ENCODE measurements at places on chromosomes 4 and X.
A peak's percentile ranks its signal among the peaks of the same experiment; 100 is the strongest.

GRCh38 chrX:118178450-118178849 is 61.8 kb upstream of the KLHL13 start:
- DNase-seq: no peak

GRCh38 chr4:38226170-38226569 is 266.0 kb downstream of the PTTG2 start:
- no peak for DNase-seq

- no peak for DNase-seq
Measured at GRCh38 chr4:167544391-167544790, 310.1 kb upstream of the SPOCK3 start.

- DNase-seq: no peak
Measured at GRCh38 chrX:30533266-30533665, 44.3 kb downstream of the TASL start.

DNA sequence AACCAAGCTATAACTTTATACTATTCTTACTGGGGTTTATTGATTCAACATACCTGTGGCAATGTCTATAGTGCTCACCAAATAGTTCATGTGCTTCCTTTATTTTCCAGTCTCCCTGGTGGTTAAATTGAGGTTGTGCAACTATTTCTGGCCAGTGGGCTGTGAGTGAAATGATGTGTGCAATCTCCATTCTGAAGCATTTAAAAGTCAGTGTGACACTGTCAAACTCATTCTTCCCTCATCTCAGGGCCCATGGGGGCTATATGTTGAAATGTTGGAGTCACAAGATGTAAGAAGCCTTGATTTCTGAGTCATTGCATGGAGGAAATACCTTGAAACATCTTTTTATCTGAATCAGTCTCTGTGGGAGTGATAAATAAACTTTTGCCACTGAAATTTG is 414.3 kb upstream of the RPS6KA3 start:
- no peak for DNase-seq

DNA sequence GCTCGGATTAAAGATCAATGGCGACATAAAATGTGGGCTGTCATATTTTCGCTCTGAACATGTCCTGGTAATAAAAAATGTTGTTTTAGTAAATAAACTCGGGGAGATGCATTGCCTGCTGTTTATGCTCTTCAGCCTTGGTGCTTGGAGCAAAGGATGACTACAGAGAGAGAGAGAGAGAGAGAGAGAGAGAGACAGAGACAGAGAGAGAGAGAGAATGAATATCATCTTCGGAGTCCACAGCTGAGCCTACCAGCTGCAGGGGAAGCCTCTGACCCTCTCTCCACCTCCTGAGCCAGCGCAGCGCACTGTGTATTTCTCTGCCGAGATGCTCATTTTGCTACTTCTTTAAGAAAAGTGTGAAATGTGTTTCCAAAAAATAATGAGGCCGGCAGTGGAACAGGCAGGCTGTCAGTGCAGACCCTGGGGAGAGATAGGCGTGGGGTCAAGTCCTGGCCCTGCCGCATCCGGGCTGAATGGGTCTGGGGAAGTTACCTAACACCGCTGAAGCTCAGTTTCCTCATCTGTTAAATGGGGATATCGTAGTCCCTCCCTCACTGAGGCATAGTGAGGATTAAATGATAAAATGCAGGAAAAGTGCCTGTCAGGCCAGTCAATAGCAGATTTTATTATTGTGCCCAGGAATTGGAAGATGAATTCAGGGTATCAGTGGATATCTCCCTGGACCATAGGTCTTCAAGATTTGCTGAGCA is 58.5 kb upstream of the LGI2 start:
- DNase-seq: no peak

DNA sequence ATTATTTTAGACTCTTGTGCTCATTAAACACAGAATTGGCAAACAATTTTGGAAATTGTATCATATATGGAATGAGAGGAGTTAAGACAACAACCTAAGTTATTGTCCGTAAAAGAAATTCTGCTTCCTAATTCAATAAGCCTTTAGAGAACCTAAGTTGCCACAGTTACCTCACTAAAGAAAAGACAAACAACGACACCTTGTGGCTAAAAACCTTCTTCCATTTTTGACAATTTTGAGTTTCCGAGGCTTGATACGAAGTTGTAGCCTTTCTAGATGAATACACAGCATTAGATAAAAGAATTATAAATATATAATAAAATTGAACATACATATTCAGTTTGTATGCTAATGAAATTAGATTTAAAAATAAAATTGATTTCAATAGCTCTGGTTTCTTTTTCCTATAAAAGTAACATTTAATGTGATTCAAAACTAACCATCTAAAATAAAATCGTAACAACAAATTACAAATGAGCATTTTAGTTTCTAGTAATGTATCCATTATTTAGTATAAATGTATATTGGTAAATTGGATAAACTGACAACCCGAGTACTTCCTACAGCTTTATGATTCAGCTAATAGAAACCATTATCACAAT is 275.1 kb downstream of the GPM6A start:
- DNase-seq: no peak

- no peak for DNase-seq
Measured at GRCh38 chr4:2697995-2698414, 58.1 kb downstream of the TNIP2 start.

DNA sequence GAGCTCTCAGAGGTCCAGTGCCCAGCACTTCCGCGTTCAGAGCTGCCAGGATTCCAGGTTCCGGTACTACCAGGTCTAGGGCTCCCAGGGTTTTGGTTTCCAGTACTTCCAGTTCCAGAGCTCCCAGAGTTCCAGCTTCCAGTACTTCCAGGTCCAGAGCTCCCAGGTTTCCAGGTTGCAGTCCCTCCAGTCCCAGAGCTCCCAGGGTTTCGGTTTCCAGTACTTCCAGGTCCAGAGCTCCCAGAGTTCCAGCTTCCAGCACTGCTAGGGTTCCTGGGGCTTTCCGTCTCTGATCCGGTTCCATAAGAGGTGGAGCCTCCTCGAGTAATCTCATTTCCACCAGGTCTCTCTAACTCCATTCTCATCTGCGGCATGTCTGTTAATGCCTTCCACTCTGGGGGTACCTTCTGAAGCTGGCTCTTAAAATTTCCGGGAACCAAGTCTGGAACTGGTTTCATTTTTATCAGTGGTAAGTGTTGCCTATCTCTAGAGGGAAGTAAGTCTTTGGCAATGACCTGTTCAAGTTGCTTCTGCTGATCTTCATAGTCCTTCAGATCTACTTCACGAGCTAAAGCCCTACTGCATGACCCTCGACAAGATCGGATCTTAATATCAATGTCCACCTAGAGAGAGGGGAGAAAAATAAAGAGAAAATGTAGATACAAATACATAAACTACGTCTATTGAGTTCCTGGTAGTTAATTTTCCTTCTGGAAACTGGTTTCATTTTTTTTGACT is 4.1 kb downstream of the FGA start:
- DNase-seq: no peak

GRCh38 chr4:98873059-98873458 is 55.9 kb downstream of the EIF4E start:
- DNase-seq: no peak

- DNase-seq: no peak
Measured at GRCh38 chrX:153750127-153750774, 13.8 kb upstream of the PLXNB3 start.

- no peak for DNase-seq
Measured at GRCh38 chr4:189124149-189124758, 816.4 kb upstream of the FRG1 start.

DNA sequence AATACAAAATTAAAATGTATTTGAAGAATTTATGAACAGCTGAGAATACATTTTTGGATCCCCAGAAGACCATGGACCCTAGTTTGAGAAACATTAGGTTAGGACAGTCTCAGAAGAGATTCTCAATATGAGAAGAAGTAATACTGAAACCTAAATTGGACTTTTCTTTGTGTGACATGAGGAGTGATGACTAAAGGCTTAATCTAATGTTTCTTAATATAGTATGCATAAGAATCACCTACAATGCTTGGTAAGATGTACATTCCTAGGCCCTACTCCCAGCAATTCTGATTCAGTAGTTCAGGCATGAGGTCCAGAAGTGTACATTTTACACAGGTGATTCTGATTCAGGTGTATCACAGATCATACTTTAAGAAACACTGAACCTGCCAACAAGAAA is 31.6 kb upstream of the HUWE1 start:
- no peak for DNase-seq

DNA sequence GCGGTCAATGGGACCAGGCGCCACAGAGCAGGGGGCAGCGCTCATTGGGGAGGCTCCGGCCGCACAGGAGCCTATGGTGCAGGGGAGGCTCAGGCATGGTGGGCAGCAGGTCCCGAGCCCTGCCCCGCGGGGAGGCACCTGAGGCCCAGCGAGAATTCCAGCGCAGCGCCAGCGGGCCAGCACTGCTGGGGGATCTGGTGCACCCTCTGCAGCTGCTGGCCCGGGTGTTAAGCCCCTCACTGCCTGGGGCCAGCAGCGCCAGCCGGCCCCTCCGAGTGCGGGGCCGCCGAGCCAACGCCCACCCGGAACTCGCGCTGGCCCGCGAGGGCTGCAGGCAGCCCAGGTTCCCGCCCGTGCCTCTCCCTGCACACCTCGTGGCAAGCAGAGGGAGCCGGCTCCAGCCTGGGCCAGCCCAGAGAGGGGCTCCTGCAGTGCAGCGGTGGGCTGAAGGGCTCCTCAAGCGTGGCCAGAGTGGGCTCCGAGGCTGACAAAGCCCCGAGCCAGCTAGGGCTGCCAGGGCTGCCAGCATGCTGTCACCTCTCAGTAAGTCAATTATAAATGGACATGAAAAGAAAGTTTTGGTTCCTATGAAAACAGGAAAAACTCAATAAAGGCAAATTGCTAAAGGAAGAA is 14.5 kb downstream of the FAM184B start:
- DNase-seq: no peak

- no peak for DNase-seq
Measured at GRCh38 chr4:32855622-32856021, 2135.5 kb downstream of the PCDH7 start.

- no peak for DNase-seq
Measured at GRCh38 chr4:38069271-38069760, 109.1 kb downstream of the PTTG2 start.

DNA sequence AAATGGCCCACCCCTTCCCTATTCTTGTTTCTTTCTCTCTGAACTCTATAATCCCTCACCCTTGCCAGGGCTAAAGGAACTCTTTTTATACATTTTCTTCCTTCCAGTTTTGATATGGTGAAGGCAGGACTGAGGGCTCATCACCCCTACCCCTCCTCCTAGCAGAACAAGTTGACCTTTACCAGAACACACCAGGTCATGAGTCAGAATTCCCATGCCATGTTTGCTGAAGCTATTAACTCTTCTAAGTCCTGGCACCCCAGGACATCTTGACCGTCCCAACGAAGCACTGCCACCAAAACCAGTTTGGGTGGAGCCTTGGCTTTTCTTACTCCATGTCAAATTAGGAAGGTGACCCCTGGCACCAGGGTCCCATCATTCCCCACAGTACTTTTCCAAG is 57.5 kb upstream of the DYNLT3 start:
- no peak for DNase-seq

DNA sequence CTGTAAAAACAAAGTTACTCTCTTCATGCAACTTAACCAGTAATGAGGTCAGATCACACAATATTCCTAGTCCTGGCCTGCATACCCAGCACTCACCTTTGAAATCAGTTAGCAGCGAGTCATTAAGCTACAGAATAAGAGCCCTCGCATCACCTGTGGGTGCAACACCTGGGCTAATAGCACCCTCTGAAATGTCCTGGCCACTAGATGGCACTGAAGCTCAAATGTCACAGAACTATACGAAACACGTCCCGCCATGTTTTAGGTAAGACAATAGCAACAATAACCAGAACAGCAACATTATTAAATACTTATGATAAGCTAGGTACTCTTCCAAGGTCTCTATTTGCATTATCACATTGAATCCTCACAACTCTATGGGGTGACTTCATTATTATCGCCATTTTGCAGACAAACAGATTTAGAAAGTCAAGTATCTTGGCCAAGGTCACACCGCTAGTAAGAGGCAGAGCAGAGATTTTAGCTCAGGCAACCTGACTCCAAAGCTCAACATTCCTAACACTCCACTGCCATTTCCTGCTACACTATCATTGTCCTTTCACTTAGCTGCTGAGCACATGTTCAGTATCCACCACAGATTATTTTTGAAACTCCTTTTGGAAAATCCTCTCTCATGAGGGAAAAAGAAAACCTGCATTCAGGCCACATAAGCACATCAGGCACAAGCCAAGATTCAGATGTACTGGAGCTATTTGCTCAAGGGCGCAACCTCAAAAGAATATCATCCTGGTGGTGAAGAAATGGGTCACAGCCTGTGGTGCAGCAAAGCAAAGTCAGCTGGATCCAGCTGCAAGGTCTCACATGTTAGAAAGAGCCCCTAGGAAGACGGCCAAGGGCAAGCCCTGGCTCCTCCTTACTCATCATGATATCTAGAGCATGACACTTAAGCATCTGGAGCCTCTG is 59.5 kb upstream of the KDR start:
- DNase-seq: no peak

- DNase-seq: no peak
Measured at GRCh38 chrX:80876877-80877276, 67.2 kb upstream of the BRWD3 start.

DNA sequence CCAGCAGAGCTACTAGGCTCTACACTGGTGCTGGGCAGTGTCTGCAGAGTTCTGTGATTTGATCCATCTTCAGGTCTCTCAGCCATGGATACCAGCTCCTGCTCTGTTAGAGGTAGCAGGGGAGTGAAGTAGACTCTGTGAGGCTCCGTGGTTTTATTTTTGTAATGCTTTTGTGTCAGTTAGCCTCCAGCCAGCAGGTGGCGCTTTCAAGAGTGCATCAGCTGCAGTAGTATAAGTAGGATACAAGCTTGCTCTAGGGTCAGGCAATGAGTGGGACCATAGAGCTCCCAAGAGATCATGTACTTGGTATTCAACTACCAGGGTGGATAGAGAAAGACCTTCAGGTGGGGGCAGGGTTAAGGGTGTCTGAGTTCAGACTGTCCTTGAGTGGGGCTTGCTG is 362.5 kb upstream of the TRAM1L1 start:
- peak; percentile 2 for DNase-seq

DNA sequence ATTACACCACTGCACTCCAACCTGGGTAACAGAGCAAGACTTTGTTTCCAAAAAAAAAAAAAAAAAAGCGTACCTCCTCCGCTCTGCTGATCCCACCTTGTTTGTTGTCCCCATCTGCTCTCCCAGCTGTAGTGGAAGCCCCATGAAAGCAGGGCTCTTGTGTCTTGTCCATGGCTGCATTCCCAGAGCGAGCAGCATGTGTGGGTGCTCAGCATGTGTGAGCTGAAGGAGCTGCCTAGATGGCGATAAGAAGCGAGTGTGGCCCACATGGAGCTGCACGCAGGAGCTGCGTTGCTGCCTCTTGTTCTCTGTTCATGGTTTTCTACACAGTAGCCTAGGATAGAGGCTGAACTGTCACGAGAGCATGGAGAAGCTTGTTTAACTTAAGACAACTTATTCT is 12.4 kb downstream of the NSD2 start:
- no peak for DNase-seq

All from T-helper 9 cell (primary cell).